GM03348 (cell line): ENCODE measurements at places on chromosomes 6 and 20.

DNA sequence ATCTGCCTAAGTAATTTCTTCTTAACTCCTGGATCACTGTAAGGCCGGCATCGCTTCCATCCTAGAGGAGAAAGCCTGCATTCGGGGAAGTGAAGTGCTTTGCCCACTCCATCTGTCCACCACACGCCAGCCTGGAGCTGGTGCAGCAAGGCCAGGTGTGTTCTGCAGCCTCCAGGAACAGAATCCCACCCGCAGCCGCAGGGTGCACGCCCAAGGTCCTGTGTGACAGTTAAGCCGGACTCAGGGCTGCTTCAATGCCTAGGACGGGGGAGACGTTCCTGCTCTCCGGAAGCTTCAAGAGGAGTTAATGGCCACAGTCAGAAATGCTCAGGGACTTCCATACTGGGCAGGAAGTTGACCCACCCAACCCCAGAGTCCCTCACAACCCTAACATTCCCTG is 86.1 kb upstream of the QKI start:
- no peak for DNase-seq

DNA sequence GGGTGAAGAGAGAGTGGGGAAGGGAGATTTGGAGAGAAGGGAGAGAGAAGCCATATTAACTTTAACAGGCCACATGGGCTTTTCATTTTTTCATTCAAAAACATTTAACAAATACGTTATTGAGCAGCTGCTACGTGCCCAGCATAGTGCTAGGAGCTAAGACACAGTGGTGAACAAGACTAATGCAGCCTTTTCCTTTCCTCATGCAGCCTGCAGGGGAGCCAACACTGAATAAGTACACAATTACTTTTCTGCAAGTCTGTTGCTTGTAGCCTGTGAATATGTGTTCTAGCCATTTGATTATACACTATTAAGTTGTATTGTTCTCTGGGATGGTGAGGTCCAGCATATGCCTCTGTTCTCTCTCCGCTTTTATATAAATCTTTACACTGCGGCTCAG is 1.9 kb upstream of the BLOC1S5 start:
- no peak for DNase-seq

DNA sequence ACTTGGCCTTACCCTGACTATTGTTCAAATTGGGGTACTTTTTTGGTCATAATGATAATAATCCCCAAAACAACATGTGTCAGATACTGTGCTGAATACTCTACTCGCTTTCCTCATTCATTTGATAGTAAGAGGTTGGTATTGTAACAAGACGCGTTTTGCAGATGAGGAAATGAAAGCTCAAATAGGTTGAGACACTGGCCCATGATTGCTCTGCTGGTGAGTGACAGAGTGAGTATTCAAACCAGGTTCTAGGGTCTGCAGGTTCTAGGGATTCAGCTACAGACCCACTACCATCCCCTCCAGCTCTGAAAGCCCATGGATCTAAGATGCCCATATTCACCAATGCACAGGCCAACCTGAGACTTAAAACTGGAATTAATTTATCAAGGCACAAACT is 1.3 kb upstream of the ENPP4 start:
- DNase-seq: no peak

- DNase-seq: no peak
Observed at GRCh38 chr20:57675773-57676172, 34.0 kb downstream of the PMEPA1 start.

- DNase-seq: no peak
Observed at GRCh38 chr6:98695091-98695801, 139.1 kb upstream of the POU3F2 start.
